Dermis microvascular lymphatic vessel endothelial cell (primary cell): ENCODE measurements at places on chromosomes 7 and 10. TPM values are rescaled to one million over a fixed set of nuclear protein-coding genes. Genes with fewer than 3 reads are reported as not detected.

DNA sequence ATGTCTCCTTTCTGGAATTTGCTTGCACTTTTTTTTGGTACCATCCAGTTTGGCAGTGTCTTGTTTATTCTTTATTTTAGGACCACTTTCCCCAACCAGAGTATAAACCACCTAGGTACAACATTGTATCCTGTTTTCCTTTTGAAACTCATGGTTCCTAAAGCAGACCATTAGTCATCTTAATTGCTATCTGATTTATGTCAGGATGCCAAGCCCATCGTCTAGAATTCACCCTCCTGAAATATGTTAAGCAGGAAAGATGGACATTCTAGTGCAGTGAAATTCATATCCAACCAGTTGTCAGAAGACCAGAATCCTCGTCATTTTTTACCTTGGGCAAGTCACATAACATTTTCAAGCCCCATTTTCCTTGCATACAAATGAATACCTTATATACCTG is 223.6 kb upstream of the KMT2E start:
- DNase-seq: no peak

GRCh38 chr7:138278601-138279000 is 181.5 kb upstream of the TRIM24 start:
- no peak for DNase-seq

GRCh38 chr10:126041804-126042231 is 145.5 kb downstream of the FANK1 start:
- peak; percentile 89 for DNase-seq

GRCh38 chr7:494906-495305 is 24.7 kb downstream of the PDGFA start:
- DNase-seq: no peak

DNA sequence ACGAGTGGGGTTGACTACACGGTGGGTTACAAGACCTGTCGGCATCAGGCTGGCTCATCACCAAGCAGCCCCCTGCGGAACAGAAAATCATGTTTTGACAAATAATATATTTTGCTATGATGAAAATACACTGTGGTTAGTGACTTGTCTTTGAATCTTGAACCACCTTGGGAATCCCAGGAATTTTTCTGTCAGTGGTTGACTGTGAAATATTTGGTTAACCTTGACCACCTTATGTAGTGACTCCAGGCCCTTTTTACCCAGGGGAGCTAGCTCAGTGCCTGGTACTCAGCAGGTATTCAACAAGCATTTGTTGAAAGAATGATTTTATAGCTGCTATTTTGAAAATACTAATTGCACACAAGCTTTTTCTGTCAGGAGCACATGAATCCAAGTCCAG is 406.0 kb downstream of the PHF14 start:
- DNase-seq: no peak

GRCh38 chr7:128710481-128710880 is 28.7 kb upstream of the CALU start:
- DNase-seq: no peak

GRCh38 chr7:11557627-11558026 is 274.4 kb downstream of the THSD7A start:
- peak; percentile 30 for DNase-seq

DNA sequence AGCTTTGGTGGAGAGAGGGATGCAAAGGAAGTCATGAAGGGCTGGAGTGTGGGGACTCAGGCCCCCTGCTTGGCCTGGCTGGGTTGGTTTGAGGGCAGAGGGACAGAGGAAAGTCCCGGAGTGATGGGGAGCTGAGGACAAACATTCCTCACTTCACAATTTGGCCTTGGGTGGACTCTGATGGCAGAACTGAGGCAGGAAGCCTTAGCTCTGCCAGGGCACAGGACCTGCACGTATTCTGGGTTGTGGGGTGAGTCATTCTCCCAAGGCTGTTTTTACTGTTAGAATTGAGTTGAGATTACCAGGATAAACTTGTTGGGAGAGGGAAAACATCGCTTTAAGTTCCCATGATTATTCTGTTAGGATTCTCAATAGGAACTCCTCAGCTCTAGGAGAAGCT is 2.6 kb downstream of the GOLGA7B start:
- DNase-seq: no peak

GRCh38 chr7:69654381-69654780 is 56.1 kb downstream of the AUTS2 start:
- DNase-seq: peak; percentile 6

GRCh38 chr10:91514787-91515186 is 104.6 kb downstream of the HECTD2 start:
- no peak for DNase-seq

GRCh38 chr7:76283254-76284159 is 19.0 kb upstream of the HSPB1 start:
- no peak for DNase-seq

DNA sequence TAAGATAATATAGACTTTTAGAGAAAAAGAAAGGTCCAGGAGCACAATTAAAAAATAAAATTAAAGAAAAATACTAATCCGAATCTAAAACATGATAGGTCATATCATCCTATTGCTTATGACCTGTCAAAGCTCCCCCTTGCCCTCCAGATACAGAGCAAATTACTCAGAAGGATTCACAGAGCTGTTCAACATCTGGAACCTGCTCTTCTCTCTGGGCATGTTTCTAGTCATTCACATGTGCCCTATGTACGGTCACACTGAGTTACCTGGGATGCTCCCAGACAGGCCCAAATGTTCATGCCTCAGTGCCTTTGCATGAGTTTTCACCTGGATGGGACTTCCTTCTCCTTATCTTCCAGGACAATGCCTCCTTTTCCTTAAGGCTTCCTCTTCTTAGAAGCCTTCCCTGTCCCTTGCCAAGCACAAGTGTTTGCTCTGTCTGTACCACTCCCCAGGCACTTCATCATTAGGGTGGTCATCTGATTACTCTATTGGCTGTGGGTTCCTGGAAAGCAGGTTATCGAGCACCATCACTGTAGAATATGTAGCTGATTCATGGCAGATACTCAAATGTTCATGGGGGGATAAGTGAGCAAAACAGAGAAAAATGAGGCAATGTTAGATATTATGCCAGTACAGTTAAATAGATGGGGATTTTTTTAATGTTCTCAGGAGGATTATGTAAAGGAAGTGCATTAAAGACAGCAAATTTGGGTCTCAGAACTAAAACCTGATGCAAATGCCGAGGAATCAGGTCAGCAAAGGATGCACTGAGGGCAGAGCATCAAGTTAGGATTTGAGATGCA is 12.0 kb upstream of the AOAH start:
- DNase-seq: no peak

DNA sequence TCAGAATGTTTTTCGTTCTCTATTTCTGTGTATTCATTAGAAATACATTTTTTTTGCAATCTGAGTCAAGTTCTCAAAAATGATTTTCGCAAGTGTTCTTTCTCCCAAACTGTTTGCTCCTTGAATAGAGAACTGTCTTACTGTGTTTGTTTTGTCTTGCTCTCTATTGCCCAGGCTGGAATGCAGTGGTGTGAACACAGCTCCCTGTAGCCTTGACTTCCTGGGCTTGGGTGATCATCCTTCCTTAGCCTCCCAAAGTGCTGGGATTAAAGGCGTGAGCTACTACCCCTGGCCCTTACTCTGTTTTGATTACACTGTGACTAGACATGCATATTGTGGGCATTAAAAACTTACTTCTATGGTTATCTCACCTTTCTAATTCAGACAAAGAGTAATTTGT is 56.7 kb downstream of the LUC7L2 start:
- DNase-seq: no peak

DNA sequence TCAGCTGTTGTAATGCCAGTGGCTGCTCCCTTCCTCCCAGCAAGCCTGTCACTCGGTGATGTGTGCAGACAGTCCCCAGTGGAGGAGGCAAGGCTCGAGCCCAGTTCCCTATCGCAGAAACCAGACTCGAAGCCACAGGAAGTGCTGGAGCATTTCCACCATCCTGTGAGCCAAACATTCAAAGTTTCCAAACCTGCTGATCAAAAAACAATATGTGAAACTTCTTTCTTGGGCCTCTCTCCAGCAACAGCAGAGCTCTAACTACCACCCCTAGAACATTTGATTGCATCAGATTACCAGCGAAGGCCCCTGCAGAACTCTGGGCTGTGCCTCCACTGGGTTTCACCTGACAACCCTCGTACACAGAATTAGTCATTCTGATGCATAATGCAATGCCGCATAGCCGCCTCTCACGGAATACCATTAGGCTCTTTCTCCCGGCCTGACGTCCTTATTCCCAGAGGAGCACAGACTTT is 94.0 kb downstream of the ELMO1 start:
- peak; percentile 96 for DNase-seq

- DNase-seq: no peak
Observed at GRCh38 chr10:1651270-1651966, 85.9 kb downstream of the ADARB2 start.

- peak; percentile 88 for DNase-seq
Observed at GRCh38 chr7:5694912-5695726, 86.3 kb downstream of the RNF216 start.

GRCh38 chr10:28840971-28841370 is 163.7 kb downstream of the BAMBI start:
- DNase-seq: no peak

GRCh38 chr7:128911423-128912031 is 1.0 kb upstream of the KCP start:
- no peak for DNase-seq

GRCh38 chr10:104907521-104907920 is 266.4 kb downstream of the SORCS3 start:
- no peak for DNase-seq

- DNase-seq: no peak
Observed at GRCh38 chr7:68317476-68317875, 1280.8 kb upstream of the AUTS2 start.

DNA sequence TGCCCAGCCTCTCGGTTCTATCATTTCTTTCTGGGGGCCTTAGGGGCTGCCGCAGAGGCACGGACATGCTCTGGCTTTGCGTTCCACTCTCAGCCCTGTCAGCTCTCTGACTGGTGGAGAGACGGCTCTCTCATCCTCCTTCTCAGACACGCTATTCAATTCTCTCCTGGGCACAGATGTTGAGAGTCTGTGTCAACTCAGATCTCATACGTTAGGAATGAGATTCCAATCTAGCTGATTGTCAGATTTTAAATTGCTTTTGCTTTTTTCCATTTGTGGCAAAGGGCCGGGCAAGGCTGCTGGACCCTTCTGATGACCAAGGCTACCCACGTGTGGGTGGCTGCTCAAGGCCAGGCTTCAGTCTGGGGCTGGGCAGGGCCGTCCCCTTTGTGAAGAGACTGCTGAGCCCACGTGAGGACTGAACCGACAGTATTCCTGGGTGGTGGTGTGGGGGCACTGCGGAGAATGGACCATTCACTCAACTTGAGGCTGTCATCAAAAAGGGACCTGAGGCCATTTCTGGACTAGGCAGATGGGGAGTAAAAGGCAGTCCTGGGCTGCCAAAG is 71.5 kb downstream of the CLEC2L start:
- DNase-seq: no peak

DNA sequence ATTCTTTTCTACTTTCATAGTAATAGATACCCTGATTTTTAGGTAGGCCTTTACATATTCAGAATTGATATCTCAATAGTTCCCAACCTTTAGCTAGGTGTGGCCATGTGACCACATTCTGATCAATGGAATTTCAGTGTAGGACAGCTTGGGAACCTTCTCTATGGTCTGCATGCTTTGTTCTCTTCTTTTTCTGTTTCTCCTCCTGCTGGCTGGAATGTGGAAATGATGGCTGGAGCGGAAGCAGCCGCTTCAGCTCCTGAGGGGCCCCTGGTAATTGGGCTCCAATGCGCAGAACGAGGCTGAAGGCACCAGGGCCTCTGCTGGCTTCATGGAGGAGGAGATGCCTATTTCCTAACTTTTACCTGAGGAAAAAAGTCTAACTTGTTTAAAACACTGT is 152.6 kb downstream of the ZMYND11 start:
- DNase-seq: no peak

EPDR1 gene
- 1.6 and 3.7 TPM in 2 replicates for total RNA-seq

GPR22 gene
- total RNA-seq: not detected in 2 replicates

OR2A12 gene
- not detected in 2 replicates for total RNA-seq

USP54 gene
- 5.2 and 5.8 TPM in 2 replicates for total RNA-seq

CDC14C gene
- total RNA-seq: under 0.01 TPM in 1 of 2 replicates, not detected in the other

ZNF853 gene
- 0.90 and 4.6 TPM in 2 replicates for total RNA-seq

TET1 gene
- 0.39 and 0.89 TPM in 2 replicates for total RNA-seq

CAMK2B gene
- total RNA-seq: 0.13 TPM in 2 replicates

NAT16 gene
- total RNA-seq: not detected in 2 replicates

AQP1 gene
- total RNA-seq: 3.6 and 6.6 TPM in 2 replicates

ARHGEF5 gene
- total RNA-seq: 0.13 and 0.38 TPM in 2 replicates

PAOX gene
- 3.1 and 6.6 TPM in 2 replicates for total RNA-seq

WASHC2C gene
- total RNA-seq: 24.5 and 26.6 TPM in 2 replicates

TRIM50 gene
- not detected in 2 replicates for total RNA-seq
